ENCODE measurements at places on chromosomes 13 and 19.

GRCh38 chr13:40786568-40786996 is 2.8 kb upstream of the SLC25A15 start:
- no peak for DNase-seq

DNA sequence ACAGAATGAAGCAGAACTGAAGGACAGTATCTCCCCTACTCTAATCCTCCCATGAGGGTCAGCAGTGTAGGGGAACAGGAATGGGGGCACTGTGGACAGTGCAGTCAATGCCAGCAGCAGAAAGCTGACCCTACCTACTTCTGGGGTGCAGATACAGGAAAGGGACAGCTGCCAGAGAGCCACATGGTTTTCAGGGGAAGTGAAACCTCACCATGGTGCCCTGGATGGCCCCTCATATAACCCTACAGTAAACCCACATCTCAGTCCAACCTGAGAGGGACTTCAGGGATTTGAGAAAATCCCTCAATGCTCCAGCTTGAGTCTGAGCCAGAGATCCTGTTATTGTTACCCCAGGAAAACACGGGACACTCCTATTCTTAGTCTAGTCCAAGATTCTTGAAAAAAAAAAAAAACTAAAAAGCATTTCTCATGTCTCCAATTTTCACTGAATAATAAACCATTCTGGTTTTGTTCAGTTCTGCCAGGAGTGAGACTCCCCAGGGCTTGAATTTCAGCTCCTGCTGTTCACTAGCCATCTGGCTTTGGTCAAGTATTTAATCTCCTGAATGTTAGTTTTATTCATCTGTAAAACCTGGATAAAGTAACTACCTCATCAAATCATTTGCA is 511.6 kb upstream of the ARGLU1 start:
- no peak for DNase-seq

DNA sequence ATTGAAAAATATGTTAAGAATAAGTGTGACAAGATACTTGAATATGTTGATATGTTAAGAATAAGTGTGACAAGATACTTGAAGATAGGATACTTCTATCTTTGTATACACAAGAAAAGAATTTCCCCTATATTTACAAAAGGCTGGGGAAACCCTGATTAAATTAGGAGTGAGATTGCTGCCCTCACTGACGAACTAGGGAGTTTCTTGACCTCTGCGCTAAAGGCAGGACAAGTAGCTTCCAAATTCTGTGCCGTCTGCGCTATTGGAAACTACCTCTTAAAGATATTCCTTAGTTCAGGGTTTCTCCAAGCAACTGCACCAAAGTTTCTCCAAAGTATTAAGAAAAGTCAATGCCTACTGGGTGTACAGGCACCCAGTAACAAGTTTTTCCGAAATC is 730 bp downstream of the ZNF260 start:
- DNase-seq, result no peak

DNA sequence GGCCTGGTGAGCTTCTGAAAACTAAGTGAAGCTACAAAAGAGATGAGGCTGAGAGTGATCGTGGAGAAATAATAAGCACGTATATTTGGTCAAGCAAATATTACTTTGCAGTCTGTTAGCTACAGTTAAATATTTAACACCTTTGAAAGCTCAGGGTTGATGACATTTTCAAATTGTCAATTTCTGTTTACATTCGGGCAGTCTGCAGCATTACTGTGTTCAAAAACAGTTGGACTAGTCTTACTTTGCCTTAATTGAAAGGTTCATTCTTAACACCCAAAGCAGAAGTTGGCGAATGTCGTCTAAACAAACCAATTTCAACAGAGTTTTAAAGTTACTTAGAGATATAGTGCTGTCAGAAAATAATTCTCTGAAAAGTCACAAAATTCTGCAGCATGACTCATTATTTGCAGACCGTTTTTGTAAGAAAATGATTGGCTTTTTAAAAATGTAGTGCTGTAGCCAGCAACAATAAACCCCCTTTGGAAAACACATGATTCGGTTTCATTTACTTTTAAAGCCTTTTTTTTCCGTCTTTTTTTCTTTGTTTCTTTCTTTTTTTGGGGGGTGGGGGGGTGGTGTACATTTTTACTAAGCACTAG is 549.0 kb downstream of the GPC6 start:
- no peak for DNase-seq

- no peak for DNase-seq
Measured at GRCh38 chr19:3356805-3357204, 9.6 kb upstream of the NFIC start.

GRCh38 chr19:32581705-32582179 is 752 bp downstream of the PDCD5 start:
- no peak for DNase-seq

DNA sequence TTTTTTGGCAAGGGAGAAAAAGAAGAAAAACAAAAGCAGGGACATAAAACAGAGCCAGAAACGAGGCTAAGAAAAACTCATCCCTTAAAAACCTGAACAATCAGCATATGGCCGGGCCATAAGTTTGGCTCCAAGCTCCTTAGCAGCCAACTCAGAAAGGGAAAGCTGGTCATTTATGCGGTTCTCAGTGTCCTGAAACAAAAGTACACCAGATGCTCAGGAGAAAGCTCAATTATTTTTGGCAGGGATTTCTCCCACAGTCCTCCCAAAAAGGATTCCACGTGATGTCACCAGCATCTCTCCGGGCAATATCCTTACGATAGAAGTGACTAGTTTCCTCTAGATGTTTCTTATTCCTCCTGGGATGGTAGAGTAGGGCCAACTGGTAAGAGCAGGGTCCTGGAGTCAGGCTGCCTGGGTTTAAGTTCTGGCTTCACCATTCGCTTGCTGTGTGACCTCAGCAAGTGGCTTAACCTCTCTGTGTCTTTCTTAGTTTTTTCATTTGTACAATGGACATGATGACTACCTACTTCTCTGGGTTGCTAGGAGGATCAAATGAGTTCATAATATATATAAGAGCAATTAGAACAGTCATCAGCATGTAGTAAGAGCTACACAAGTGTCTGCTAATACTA is 34.0 kb downstream of the PIN1 start:
- no peak for DNase-seq

GRCh38 chr13:67033170-67033569 is 197.0 kb downstream of the PCDH9 start:
- DNase-seq, result no peak

DNA sequence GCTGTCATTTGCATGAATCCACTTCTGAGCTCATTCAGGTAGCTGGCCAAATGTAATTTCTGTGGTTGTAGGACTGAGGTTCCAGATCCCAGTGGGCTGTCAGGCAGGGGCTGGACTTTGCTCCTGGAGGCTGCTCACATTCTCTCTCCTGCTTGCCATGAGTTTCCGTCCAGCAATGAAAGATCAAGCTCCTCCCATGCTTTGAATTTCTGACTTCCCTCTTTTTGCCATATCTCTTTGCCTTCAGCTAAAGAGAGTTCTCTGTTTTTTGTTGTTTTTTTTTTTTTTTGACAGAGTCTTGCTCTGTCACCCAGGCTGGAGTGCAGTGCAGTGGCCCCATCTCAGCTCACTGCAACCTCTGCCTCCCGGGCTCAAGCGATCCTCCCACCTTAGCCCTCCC is 76.9 kb downstream of the ING1 start:
- DNase-seq, result no peak

DNA sequence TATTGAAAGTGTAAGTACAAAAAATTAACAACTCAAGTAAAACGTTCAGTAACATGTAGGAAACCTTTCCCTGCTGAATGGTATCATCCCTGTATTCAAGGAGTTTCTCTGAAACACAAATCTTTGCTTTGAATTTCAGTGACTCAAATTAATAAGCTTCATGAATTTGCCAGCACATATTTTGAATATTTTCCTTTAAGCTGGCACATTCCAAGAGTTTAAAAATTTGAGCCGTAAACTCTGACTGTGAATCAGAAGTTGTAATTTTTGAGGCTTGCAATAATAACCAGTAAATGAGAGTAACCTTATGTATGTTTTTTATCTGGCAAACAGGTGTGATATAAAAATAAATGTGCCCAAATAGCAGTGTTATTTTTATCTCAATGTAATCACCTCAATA is 1722.6 kb upstream of the PRR20A start:
- DNase-seq, result no peak

DNA sequence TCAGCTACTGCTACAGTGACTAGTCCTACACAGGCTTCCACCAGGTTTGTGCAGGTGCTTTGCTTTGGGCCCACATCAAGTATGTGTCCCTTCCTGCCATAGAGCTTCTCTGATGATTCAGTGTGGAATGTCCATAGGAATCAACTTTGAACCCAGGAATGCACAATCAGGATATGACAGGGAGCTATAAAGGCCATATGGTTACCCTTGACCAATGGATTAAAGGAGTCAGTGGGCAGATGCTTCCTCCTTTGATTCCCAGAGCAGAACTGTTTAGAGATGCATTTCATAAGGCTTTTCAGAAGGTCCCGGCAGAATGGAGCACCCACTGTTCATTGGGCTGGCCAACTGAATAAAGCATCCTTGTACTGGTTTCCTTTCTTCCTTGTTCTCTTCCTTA is 145.2 kb upstream of the WASF3 start:
- no peak for DNase-seq

DNA sequence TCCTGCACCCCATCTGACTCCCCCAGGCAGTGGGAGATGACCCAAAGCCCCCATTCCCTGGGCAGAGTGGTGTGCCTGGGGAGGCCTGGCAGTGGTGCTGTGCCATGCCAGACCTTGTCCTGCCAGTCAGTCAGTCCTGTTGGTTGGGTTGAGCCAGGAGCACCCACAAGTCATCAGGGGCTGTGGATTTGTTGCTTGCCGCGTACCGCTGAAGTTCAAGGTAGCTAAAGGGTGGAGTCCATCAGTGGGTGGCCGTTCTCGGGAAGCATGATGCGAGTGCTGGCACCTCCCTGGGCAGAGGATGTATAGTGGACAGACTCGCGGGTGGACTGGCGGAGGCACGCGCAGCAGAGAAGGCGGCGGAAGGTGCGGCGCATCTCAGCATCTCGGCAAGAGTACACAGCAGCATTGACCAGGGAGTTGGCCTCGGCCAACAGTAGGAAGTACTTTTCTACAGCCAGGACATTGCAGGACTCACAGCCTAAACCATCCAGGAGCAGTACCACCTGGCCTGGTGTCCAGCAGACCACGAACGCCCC is 3.9 kb downstream of the LPAR2 start:
- no peak for DNase-seq

GRCh38 chr19:4326837-4327251 is 11.8 kb downstream of the STAP2 start:
- no peak for DNase-seq

GRCh38 chr19:48867123-48867745 is 1.2 kb downstream of the PLEKHA4 start:
- DNase-seq, result no peak

DNA sequence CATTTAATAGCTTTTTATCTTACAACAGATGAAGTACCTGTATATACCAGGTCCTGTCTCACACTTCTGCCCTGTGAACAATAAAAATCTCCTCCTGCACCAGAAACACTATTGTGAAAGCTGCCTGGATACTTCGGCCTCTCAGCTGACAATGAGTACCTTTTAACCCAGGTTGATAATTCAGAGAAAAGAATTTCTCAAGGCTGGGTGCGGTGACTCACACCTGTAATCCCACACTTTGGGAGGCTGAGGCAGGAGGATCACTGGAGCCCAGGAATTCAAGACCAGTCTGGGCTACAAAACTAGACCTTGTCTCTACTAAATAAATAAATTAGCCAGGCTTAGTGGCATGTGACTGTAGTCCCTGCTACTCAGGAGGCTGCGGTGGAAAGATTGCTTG is 65.3 kb upstream of the TM9SF2 start:
- DNase-seq, result no peak

All from Ammon's horn (tissue), 1 donor.